Suppressor macrophage (primary cell): ENCODE measurements at places on chromosomes 5 and 9.

GRCh38 chr5:99878830-99879229 lies 656.3 kb upstream of the FAM174A start:
- DNase-seq, result no peak

GRCh38 chr5:105903069-105903468 lies 1767.7 kb downstream of the EFNA5 start:
- no peak for DNase-seq

DNA sequence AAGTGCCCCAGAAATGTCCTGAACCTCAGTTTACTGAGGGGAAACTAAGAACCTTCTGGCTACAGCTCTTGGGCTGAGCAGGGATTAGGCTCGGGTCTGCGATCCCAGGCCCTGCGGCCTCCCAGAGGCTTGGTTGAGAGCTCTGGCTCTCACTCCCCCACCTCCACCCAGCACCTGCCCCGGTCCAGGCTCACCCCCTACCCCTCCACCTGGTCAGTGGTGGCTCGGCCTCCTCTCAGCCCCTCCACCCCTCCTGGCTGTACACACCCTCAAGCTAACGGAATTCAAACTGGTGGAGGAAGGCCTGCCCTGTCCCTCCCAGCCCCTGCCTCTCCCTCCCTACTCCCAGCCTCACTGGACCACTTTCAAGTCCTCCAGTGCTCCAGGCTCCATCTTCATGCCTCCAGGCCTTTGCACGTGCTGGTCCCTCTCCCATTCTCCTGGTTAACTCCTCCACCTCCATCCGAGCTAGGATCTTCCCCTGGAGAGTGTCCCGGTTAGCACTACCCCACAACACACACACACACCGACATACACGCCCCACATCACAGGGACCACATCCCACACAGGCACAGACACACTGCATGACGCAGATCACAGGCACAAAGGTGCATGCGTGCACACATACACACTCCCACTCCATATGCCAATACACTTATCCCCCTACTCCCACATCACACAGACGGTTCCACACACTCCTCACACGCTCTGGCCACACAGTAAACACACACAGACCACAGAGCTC lies 130.9 kb downstream of the C9orf50 start:
- no peak for DNase-seq

- DNase-seq, result no peak
Observed at GRCh38 chr5:43833961-43834360, 231.0 kb downstream of the NNT start.

DNA sequence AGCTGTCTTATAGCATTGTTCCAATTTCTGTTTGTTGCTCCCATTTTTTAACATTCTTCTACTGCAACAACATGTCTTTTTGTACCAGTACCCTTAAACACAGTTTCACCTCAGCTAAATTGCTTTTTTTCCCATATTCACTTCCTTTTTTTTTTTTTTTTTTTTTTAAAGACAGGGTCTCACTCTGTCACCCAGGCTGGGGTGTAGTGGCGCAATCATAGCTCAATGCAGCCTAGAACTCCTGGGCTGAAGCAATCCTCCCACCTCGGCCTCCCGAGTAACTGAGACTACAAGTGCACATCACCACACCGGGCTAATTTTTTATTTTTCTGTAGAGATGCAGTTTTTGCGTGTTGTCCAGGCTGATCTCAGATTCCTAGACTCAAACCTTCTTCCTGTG lies 161.3 kb downstream of the NIPBL start:
- DNase-seq, result peak; percentile 39

DNA sequence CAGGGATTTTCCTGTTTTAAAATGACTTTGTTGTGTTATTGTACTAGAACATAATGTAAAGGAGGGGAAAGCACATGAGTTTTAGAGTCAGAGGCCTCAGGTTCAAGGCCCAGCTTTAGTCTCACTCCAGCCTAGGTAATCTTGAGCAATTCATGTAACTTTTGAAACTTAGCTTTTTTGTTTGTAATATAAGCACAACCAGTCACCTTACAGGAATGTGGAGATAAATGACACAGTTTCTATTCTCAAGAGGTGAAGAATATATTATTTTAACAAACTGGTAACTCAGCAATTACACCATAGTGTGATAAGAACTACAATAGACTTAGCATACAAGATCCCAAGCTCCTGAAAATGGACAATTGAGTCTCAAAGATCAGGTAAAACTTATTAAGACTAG lies 51.2 kb downstream of the ADAMTS19 start:
- DNase-seq, result no peak

- no peak for DNase-seq
Observed at GRCh38 chr5:23445573-23445972, 61.8 kb upstream of the PRDM9 start.

DNA sequence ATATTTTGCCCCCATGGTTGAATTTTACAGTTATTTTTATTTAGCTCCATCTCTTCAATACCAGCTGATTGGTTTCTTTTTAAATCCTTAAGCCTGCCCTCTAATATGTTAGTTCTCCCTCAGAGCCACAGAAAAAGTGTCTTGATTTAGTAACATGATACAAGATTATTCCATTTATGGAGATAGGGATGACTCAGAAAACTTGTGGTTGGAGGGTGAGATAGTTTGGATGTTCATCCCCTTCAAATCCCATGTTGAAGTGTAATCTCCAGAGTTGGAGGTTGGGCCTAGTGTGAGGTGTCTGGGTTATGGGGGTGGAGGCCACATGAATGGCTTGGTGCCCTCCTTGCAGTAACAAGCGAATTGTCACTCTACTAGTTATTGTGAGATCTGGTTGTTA lies 115.7 kb downstream of the FBXO38 start:
- no peak for DNase-seq

DNA sequence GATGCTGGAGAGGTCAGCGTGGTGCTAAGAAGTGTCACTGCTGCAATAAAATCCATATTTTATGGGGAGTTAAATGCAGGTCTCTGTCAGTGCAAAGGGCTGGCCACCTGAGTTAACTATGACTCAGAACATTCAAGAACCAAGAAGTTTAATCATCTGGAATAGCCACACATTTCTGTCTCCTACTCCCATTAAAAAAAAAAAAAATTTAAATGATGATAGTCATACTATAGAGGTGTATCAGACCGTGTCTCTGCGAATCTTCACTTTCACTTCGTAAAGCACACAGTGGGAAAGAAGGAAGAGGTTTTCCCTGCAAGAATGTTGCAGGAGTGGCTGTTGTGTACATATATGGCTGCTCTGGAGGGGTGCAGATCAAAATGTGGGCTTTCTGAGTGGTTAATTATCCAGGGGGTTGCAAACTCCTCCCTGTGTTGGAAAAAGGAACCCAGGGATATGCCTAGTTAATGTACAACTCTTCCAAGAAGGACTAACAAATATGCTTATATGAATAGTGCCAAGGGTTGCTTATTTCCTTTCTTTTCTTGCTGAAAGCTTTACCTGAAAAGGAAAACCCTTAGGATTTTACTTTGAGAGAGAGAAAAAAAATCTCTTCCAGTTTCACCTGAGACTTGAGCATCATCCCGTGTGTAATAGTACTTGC lies 1.5 kb downstream of the CDH6 start:
- no peak for DNase-seq

DNA sequence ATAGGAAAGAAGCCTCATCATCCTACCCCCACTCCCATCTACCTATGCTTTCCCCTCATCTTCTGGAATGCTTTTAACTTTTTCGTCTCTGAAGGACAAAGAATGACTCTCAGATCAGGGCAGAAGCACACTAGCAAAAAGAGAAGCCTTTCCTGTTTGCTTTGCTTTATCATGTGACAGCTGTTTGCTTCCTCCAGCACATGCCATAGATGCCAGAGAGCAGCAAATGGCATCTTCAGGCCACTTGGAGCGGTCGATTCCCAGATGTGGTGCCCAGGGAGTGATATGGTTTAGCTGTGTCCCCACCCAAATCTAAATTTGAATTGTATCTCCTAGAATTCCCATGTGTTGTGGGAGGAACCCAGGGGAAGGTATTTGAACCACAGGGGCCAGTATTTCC lies 294.8 kb downstream of the GADD45G start:
- no peak for DNase-seq

DNA sequence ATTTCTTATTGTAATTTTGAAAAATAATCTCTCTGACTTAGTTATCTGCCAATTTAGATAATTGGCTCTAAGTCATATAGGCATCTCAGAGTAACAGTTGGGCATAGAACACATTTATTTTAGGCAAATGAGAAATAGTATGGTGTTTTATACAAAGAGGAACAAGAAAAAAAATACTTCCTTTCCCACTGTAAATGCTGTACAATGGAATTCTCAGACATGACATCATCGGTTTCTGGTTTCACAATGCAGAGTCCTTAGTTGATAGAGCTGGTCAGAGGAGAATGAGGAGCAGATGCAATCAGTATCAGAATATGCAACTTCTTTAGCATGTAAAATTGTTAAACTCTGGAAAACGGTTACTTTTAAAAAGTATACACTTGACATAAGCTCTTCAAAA lies 49.4 kb downstream of the PLK2 start:
- peak; percentile 91 for DNase-seq

GRCh38 chr5:1881098-1881572 lies 1.6 kb downstream of the IRX4 start:
- no peak for DNase-seq

- no peak for DNase-seq
Observed at GRCh38 chr5:118522626-118523025, 465.7 kb downstream of the DTWD2 start.

DNA sequence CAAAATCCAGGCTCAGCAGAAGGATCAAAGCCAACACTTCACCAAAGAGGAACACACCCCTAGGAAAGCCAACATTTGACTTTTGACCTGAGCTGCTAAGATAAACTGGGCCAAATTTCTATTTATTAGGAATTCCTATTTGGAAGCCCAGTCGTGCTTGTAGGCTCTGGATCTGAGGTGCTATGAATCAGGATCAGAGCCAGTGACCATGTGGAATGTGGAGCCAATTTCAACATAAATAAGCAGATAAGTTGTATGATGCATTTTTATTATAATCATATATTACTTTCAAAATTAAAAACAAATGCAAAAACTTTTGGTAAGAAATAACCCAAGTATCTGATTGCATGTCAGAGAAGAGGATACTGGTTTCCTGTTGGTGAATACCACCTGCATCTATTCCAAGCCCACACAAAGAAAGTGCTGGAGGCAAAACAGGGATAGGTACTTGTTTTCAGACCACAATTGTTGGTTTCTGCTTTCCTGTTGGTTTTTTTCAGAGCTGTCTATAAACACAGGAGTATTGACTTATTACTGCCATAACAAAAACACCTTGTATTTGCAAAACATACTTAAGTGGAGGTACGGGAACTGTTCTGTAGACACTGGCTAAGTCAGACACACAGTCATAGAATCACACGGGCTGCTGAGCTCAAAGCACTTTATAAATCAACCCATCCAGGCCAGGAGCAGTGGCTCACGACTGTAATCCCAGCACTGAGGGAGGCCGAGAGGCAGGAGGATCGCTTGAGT lies 52.8 kb downstream of the ARL15 start:
- DNase-seq, result no peak

DNA sequence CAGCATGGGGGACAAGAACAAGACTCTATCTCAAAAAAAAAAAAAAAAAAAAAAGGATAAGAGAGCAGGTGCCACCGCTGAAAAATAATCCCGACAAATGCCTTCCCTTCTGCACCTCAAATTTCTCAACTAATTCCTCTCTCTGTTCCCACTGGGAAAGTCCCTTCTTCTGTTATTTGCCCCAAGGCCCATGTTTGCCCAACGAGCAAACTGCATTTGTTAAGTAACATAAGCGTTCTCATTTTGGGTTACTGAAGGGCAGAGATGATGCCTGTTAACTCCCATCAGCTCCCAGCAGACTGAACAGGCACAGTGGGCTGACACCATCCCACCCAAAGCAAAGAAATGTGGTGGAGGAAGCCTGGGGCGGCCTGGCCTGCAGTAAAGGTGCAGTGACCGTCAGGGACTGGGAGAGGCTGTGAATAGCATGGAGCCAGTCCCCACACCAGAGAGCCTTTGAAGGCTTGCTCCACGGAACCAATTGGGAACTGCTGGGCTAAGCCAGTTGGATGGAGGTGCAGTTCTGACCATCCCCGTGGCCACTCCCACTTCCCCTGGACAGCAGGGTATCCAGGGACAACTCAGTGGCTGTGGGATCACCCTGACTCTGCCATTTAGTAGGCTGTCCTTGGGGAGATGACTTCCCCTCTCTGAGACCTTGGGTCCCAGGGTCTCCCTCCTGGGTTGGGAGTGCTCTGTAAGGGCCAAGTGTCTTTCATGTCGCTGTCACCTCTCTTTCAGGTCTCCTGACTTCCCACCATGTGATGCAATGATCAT lies 149.7 kb upstream of the IER5L start:
- DNase-seq, result peak; percentile 80

GRCh38 chr5:74667396-74667795 lies 17.6 kb upstream of the HEXB start:
- DNase-seq, result peak; percentile 89

- no peak for DNase-seq
Observed at GRCh38 chr9:101029315-101030085, 973 bp downstream of the PLPPR1 start.

GRCh38 chr5:79771387-79771786 lies 81.8 kb downstream of the CMYA5 start:
- DNase-seq, result no peak

GRCh38 chr5:54135042-54135441 lies 175.3 kb downstream of the ARL15 start:
- DNase-seq, result no peak

DNA sequence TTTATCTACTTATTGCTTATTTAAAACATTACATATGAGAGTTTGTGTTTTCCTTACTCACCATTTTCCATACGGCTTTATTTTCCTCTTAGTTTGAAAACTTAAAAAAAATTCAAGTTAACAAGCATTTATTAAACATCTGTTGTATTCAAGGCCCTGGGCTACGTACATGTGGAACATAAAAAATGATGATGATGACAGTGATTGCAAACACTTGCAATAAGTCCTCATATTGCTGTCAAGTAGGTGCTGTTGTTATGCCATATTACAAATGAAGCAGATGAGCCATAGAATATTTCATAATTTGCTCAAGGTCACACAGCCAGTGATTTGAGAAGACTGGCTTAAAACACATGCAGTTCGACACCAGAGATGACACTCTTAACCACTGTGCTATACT lies 180.6 kb downstream of the COMMD10 start:
- no peak for DNase-seq

GRCh38 chr9:99140685-99141314 lies 35.9 kb downstream of the TGFBR1 start:
- DNase-seq, result peak; percentile 48

DNA sequence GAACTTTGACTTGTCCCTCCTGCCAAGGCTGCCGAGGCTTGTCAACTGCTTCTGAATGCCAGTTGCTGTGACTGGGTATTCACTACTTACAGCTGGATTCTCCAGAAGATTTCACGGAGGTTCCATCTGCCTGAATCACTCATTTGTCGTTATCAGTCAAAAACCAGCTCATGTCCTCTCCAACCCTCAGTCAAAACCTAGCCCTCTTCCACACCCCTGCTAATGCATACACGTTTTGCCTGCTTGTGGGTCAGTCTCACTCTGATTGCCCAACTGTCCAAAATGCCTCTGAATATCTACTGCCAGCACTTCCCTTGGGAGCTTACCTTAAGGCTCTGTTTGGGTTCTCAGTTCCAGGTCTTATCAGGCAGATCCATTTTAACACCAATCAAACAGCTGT lies 238.6 kb upstream of the TMEM161B start:
- no peak for DNase-seq
